NCI-H526 (cell line): ENCODE measurements at places on chromosomes 2 and 18.
A peak's percentile ranks its signal among the peaks of the same experiment; 100 is the strongest.

DNA sequence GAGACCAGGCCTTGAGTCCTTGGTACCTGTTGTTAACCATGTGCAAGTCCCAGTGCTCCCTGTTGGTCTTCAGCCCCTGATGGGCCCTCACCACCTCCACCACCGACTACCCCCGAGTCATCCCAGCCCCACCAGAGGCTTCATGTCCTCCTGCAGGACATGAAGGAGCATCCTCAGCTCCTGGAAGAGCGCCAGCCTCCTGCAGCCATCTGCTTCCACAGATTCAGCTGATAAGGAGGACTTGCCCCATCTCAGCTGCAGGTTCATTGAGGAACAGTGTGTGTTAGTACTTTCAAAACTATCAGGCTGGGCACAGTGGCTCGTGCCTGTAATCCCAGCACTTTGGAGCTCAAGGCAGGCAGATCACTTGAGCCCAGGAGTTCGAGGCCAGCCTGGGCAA lies 151.9 kb downstream of the ATP9B start:
- DNase-seq, result no peak

GRCh38 chr2:45168711-45169338 lies 159.6 kb upstream of the SIX2 start:
- DNase-seq, result no peak

- DNase-seq, result no peak
Observed at GRCh38 chr18:32552421-32553030, 81.8 kb upstream of the GAREM1 start.

DNA sequence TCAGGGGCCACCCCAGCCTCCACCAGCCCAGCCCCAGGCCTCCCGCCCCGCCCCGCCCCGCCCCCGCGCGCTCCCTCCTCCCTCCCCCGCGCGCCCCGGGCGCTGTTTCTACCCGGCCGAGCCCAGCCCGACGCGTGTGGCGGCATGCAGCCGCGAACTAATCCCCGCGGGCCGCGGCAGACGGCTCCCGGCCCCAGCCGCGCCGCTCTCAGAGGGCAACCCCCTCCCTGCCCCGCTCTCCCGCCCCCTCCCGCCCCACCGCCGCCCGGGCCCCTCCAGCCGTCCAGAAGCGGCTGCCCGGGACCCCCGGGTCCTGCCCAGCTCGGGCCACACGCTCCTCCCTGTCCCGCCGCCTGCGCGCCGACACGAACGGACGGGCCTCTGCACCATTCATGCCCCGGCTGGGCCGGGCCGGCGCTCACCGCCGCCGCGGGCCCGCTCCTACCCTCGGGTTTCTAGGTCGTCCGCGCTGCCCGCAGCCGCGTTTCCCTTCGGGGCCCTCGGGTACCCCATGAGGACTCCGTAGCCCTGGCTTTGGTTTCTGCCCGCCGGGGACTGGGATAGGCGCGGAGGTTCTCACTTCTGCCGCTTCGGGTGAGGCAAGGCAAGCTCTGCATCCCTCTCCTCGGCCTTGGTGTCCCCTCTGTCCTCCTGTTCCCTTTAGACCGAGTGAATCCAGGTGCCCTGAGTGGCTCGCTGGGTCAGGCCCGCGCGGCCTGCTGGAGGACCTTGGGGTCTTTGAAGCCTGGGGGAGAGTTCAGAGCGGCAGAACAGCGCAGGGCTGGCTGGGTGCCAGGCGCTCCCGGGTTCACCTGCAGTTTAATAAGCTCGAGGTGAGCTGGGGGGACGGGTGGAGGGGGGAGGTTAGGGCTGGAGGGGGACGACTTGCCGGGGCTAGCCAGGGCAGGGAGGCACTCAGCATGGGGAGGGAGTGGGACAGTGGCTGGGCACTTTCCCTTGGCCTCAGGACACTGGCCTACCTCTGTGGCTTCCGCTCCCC lies 3.1 kb downstream of the WNT10A start:
- no peak for DNase-seq

- no peak for DNase-seq
Observed at GRCh38 chr2:120244656-120245519, 7.8 kb upstream of the RALB start.

- no peak for DNase-seq
Observed at GRCh38 chr2:98520806-98521205, 76.1 kb downstream of the INPP4A start.

DNA sequence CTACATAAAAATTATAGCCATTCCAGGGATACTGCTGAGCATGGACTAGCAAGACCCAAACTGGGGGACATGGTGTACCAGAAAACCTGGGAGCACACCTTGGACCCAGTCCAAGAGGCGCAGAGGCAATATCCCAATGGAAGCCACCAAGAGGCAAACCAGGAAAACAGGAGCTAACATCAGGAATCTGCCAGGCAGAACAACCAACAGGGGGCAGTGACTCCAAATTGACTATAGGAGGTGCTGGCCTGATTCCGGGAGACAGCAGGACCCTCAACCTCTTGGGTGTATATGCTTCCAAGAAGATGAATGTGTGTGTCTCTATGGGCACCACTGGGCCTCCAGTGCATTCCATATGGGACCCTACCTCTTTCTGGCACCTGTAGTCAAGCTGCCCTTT lies 172.7 kb upstream of the ARL4C start:
- peak; percentile 53 for DNase-seq

GRCh38 chr2:206530727-206531126 lies 87.4 kb downstream of the ADAM23 start:
- DNase-seq, result no peak

GRCh38 chr2:113080134-113080533 lies 12.4 kb downstream of the IL1F10 start:
- DNase-seq, result peak; percentile 40

GRCh38 chr2:172423160-172423559 lies 4.2 kb upstream of the ITGA6 start:
- no peak for DNase-seq
